ENCODE measurements at places on chromosomes 16 and 17.

DNA sequence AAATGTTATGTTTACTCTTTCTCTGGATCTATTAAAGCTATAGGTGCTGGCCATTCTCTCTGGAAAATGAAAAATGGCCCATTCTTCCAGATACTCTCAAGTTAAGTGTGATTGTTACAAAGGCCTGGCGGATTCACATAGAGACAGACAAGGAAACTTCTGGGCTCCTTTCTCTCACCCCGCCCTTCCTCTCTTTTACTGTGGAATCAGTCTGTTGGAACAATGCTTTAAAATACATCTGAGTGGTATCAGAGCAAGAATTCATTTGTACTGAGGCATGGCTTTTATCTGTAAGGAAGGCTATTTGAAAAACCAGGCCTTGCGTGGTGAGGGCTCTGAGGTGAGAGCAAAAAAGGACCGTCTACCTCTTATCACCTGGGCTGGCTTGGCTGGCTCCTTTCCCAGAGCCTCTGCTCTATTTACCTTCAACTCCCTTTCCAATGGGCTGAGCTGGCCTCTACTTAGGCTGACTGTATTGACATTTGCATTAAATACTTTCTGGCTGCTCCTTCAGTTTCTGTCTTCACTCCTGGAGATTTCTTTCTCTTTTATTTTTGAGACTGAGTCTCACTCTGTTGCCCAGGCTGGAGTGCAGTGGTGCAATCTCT is 274.0 kb downstream of the PHKB start:
- DNase-seq, result no peak

- no peak for DNase-seq
Measured at GRCh38 chr16:29910819-29911675, 10.8 kb downstream of the ASPHD1 start.

- no peak for DNase-seq
Measured at GRCh38 chr17:37124821-37125173, 176.0 kb downstream of the AATF start.

DNA sequence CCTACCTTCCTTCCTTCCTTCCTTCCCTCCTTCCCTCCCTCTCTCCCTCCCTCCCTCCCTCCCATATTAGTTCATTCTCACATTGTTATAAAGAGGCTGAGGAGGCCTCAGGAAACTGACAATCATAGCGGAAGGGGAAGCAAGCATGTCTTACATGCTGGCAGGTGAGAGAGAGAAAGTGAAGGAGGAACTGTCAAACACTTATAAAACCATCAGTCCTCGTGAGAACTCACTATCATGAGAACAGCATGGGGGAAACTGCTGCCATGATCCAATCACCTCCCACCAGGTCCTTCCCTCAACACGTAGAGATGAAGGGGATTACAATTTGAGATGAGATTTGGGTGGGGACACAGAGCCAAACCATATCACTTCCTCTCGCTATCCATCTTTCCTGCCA is 281.6 kb upstream of the FOXF1 start:
- no peak for DNase-seq

DNA sequence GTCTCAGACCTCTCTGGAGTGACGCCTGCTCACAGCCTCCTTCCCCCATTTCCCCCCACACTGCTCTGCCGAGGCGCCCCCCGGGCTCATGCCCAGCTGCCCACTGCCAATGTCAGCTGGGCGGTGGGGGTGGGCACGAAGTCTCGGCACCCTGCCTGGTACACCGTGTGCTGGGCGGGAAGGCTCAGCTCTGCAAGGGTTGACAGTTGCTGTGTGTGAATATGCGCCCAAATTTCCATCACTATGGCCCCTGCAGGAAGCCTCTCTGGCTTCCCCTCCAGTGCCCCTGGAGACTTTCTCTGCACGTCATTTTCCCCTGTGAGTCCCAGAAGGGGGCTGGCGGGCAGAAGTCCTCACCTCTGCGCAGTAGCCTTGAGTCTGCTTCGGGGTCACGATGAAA is 11.6 kb upstream of the CAMKK1 start:
- DNase-seq, result no peak

GRCh38 chr17:61567045-61567802 is 23.8 kb downstream of the NACA2 start:
- DNase-seq, result no peak

- DNase-seq, result no peak
Measured at GRCh38 chr17:17032131-17032692, 10.0 kb upstream of the MPRIP start.

- DNase-seq, result no peak
Measured at GRCh38 chr16:88570691-88571092, 489 bp downstream of the ZC3H18 start.

GRCh38 chr16:50553731-50554360 is 5.7 kb downstream of the NKD1 start:
- DNase-seq, result no peak

- no peak for DNase-seq
Measured at GRCh38 chr17:4766723-4767122, 5.0 kb upstream of the TM4SF5 start.

GRCh38 chr17:60293580-60294335 is 98.2 kb downstream of the USP32 start:
- no peak for DNase-seq

GRCh38 chr17:51527225-51527982 is 267.1 kb downstream of the UTP18 start:
- no peak for DNase-seq

DNA sequence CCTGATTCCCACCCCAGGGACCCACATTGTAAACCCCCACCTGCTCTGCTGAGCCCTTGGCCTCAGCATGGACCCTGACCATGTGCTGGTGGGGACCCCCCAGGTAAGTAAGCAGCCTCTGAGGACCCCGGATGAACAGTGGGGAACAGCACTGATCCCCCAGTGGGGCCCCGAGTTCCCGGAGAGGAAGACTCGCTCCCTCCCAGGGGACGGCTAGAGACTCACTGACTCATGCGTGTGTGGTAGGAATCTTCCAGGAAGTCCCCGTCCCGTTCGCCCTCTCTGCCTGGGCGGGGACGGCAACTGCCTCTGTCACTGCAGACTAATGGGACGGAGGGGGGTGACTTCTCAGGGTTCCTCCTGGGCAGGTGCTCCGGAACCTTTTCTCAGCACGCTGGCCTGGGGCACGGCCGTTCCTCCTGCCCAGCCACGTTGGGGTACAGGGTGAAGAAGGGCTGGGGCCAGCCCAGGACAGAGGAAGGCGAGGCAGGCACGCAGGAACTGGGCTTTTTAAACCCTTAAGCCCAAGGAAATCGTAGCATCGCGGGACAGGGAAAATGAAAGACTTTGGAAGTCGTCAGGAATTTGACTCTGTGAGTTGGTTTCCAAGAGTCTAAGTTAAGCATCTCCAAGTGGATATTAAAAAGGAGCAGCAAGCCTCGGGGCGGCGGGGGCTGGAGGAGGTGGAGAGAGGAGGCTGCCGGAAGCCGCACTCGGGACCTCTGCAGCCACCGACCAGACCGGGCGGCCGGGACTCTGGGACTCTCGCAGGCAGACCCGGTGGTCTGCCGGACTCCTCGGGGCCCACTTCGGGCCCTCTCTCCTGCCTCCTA is 178.7 kb downstream of the SEC14L1 start:
- no peak for DNase-seq

DNA sequence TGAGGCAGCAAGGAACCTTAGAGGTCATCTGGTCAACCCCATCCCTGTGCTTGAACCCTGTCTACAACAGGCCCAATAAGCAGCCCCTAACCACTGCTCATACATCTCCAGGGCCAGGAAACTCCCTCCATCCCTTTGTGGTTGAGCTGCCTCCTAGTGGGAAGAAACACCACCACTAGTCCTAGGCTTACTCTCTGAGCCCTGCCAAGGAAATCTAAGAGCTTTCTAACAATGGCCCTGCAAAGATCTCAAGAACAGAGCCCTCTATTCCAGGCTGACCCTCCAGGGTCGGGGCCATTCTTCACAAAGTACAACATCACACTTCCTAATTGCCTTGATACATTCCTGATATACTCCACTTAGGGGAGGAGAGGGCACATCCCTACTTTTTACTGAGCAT is 5.8 kb downstream of the ACLY start:
- no peak for DNase-seq

GRCh38 chr17:43464046-43464445 is 19.7 kb upstream of the DHX8 start:
- DNase-seq, result no peak

DNA sequence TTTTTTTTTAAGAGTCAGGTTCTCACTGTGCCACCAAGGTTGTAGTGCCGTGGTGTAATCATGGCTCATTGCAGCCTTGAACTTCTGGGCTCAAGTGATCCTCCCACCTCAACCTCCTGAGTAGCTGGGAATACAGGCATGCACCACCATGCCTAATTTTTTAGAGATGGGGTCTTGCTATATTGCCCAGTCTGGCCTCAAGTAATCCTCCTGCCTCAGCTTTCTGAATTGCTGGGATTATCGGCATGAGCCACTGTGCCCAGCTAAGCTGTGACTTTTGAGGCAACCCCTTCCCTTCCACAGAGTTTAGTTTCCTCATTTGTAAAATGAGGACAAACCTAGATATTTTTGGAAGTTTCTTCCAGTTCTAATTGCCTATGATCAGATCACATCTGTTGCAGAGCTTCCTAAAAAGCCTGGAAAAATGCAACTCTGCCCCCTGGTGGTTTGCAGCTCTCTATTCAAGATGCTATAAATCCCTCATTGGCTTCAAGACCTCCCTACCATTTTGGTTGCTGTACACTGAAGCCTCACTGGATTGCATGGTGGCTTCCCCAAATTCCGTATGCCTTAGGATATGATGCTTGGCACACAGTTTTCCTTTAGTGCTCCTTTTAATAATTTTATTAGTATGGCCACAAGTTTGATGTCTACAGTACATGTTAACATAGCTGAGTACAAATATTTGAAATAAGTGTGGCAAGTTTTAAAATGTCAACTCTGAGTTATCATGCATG is 19.3 kb downstream of the GDE1 start:
- DNase-seq, result no peak

- no peak for DNase-seq
Measured at GRCh38 chr16:64469906-64470702, 651.8 kb downstream of the CDH11 start.

GRCh38 chr17:17820046-17820445 is 16.7 kb downstream of the SREBF1 start:
- no peak for DNase-seq

GRCh38 chr17:65865715-65866425 is 304.4 kb upstream of the AXIN2 start:
- DNase-seq, result no peak

- DNase-seq, result no peak
Measured at GRCh38 chr17:46942441-46943217, 19.7 kb downstream of the GOSR2 start.

DNA sequence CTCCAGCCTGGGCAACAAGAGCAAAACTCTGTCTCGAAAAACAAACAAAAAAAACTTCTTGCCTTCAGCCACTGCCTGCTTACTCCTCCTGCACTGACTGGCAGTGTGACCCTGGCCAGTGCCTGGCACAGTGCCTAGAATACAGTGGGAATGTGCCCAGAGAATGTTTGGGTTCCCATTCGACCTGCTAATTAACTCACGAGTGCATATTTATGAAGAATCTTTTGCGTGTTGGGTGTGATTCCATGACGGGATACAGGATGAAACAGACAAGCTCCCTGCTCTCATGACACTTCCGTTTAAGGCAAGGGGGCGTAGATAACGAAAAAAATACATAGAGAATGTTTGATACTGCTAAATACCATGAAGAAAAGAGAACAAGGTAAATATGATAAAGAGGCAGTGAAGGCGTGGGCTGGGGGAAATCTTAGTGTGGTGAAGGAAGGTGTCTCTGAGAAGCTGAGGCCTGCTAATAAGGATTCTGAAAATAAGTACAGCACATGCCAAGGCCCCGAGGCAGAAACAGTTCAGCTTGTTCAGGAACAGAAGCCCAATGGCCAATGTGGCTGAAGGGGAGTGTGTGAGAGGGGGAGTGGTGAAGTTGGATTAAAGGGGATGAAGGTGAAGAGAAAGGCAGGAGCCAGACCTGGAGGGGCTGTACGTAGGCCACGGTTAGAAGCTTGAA is 4.3 kb downstream of the ABI3 start:
- DNase-seq, result no peak

DNA sequence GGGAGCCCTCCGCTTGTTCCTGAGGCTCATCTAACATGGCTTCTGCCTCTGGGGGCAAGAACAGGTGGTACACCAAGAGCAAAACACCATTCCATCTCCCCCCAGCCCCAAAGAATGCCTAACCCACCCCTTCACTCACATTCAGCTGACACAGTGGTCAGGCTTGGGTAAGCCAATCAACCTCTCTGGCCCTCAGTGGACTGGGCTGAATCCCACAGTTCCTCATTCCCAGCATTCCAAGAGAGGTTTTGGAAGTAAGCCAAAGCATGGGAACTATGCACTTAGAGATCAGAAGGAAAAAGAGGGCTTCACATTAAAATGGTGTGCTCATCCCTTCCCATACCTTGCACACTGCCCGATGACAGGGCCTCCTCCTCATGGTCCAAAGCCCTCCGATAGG is 7.8 kb downstream of the PIGS start:
- DNase-seq, result no peak

DNA sequence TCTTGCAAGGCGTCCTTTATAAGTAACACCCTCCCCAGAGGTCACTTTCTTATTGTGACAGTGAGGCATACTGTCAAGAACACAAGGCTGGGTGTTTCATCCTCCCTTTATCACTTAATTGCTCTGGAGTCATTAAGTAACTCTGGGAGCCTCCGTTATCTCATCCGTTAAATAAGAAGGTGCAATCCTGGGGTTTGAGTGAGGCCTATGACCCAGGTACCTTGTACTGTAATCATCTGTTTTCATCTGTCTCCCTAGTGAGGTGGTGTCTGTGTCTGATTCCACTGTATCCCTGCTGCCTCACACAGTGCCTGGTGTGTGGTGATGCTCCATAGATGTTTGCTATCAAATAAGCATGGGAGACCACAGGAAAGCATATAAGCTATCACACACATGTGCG is 17.7 kb downstream of the TNS4 start:
- no peak for DNase-seq

- no peak for DNase-seq
Measured at GRCh38 chr16:48218473-48218872, 25.6 kb upstream of the LONP2 start.

DNA sequence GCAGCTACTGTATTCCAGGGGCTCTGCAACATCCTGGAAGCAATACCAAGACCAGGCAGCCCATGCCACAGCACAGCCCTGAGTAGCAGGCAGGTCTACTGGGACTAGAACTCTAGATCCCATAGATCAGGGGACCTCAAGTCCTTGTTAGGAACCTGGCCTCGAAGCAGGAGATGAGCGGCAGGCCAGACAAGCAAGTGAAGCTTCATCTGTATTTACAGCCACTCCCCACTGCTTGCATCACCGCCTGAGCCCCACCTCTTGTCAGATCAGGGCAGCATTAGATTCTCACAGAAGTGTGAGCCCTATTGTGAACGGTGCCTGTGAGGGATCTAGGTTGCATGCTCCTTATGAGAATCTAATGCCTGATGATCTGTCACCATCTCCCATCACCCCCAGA is 295.7 kb upstream of the TNRC6C start:
- DNase-seq, result no peak

GRCh38 chr16:80063031-80063712 is 462.6 kb upstream of the MAF start:
- no peak for DNase-seq
